ENCODE measurements at places on chromosomes 12 and 14.

DNA sequence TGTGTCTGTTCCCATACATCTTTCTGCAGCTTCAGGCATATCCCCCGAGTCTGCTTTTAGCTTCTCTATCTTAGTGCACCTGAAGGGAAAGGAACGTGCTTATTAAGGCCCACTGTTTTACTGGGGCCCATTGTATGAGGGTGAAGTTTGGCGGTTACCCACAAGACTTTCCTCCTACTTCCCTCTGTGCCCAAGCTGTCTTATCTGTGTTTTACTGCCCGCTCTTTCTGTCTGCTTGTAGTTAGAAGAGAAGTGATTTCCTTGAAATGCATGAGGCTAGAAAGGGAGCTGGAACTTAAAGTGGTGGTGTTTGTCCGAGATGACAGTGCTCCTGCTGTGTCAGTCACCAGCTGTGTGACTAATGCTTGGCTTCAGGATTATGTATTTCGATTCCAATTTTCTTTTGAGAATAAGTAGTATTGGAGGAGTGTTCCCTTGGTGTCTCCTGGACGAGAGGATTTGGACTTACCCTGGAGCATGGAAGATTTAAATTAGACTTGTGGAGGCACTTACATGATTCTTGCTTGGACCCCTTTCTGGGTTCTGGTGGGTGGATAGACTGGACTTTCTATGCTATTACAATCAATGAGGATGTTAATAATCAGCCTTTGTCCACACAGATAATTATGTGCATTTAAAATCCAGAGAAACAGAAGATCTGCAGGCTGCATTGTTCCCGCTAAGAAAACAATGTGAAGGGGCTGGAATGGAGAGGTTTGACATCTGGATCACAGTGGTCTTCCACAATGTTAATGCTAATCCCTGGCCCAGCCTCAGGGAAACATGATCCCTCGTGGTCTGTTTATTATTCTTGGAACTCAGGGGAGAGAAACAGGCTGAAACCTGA lies 13.9 kb upstream of the KRT86 start:
- no peak for DNase-seq

GRCh38 chr12:106645074-106645421 lies 62.2 kb downstream of the RFX4 start:
- peak; percentile 79 for DNase-seq

GRCh38 chr12:18446061-18446644 lies 184.8 kb downstream of the PIK3C2G start:
- DNase-seq = no peak

GRCh38 chr12:4221258-4221620 lies 52.3 kb upstream of the CCND2 start:
- DNase-seq = no peak

- no peak for DNase-seq
These were observed 28.1 kb downstream of the TCHP start for GRCh38 chr12:109928058-109928656.

DNA sequence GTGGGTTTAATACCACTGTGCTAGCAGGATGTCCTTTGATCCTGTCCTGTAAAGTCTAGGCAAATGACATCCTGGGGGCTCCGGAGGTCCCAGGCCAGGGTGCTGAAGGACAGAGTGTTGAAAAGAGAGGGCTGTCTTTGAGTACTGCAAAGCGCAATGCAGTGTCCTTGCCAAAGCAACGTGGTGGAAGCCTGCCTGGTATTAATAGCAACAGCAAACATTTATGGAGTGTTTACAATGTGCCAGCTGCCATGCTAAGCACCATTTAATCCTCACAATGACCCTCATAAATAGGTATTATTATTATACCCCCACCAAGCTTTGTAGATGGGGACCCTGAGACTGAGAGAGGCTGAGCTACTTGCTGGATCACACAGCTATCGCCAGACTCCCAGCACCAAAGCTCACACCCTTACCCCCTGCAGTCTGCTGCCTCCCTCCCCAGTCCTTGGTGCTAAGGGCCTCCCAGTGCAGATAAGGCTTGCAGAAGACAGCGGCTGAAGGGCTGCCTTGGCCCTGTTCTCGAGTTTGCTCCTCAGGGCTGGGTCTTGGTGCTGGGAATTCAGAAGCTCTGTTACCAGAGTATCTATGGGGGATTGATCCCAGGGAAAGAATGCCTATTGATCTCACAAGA lies 427.7 kb downstream of the FUT8 start:
- no peak for DNase-seq

DNA sequence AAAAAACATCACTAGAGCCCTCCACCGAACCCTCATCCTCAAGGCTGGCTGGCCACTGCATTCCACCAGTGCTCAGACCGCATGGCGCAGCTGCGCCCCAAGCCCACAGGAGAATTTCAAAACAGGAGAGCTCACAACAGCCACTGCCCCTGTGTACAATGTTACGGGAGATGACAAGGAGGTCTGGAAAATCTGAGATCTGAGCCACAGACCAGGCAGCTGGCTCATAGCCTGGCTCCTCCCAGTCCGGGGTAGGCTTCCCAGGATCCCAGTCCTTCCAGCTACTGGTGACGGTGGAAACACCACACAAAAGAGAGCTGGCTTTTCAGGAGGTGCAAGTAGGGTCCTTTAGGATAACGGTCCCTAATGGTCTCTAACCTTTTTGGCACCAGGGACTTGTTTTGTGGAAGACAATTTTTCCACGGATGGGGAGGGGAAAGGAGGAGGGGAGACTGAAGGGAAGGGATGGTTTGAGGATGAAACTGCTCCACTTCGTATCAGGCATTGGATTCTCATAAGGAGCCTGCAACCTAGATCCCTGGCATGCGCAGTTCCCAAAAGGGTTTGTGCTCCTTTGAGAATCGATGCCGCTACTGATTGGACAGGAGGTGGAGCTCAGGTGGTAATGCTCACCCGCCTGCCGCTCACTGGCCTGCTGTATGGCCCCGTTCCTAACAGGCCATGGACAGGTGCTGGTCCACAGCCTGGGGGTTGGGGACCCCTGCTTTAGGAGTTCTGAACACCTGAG lies 23.0 kb upstream of the NRDE2 start:
- peak; percentile 33 for DNase-seq

GRCh38 chr12:119693511-119693910 lies 25.6 kb downstream of the PRKAB1 start:
- DNase-seq = no peak

GRCh38 chr12:78863482-78864402 lies 832 bp upstream of the SYT1 start:
- DNase-seq = peak; percentile 50

GRCh38 chr14:62939970-62940369 lies 105.3 kb downstream of the KCNH5 start:
- no peak for DNase-seq

All from right hindlimb (tissue), 1 donor.